ENCODE measurements at places on chromosomes 16 and 17.
A peak's percentile ranks its signal among the peaks of the same experiment; 100 is the strongest.

DNA sequence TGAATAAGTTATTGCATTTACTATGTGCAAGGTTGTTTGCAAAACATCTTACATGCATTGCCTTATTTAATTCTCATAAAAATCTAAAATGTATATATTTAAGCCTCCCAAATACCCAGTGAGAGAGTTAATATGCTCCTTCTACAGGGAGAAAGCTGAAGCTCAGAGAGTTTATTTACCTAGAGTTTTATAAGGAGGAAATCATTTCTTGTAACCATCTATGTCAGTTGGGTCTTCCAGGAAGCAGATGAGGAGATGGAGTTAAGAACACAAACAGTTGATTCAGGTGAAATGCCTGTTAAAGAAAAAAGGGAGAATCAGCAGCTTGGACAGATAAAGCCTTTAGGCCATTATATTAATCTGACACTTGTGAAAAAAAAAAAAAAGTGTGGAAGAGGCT is 62.6 kb upstream of the DHX40 start:
- no peak for DNase-seq

- no peak for DNase-seq
Measured at GRCh38 chr16:83699817-83700216, 108.0 kb upstream of the HSBP1 start.

- no peak for DNase-seq
Measured at GRCh38 chr16:65388592-65388991, 266.7 kb upstream of the CDH11 start.

GRCh38 chr17:50177476-50177875 is 11.7 kb downstream of the SGCA start:
- DNase-seq, result no peak

DNA sequence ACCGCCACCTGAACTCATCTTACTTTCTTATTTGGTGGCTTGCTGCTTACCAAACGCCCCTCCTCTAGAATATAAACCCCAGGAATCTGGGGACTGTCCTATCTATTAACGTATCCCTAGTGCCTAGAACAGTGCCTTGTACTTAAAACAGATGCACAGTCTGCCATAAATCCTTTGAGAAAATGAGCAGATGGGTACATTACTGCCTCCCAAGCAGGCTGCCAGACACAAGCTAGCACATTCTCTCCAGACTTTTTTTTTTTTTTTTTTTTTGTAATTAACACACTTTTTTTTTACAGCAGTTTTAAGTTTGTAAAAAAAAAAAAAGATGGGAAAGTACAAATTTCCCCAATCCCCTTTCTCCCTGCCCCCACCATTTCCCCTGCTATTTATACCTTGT is 57.3 kb upstream of the RPL38 start:
- DNase-seq, result no peak

- no peak for DNase-seq
Measured at GRCh38 chr16:19883966-19884485, 622 bp downstream of the GPRC5B start.

GRCh38 chr17:6328279-6328678 is 106.6 kb downstream of the AIPL1 start:
- no peak for DNase-seq

GRCh38 chr16:83727018-83727417 is 80.8 kb upstream of the HSBP1 start:
- no peak for DNase-seq

DNA sequence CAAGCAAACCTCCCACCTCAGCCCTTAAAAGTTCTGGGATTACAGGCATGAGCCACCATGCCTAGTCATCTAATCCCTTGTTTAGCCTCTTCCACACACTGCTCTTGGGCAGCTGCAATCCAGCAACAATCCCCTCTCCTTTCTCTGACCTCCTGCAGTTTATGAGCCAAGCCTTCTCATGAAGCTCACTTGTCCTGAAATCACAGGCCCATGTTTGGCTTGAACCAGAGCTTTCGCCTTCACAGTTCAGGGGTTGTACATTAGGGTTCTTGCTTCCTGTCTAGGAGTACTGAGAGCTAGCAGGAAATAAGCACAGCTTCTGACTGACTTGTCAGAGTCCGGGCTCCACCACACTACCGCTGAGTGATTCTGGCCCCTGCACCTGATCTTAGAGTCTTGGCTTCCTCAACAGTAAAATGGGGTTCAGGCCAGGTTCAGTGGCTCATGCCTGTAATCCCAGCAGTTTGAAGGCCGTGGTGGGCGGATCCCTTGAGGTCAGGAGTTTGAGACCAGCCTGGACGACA is 16.3 kb downstream of the ERAL1 start:
- no peak for DNase-seq

DNA sequence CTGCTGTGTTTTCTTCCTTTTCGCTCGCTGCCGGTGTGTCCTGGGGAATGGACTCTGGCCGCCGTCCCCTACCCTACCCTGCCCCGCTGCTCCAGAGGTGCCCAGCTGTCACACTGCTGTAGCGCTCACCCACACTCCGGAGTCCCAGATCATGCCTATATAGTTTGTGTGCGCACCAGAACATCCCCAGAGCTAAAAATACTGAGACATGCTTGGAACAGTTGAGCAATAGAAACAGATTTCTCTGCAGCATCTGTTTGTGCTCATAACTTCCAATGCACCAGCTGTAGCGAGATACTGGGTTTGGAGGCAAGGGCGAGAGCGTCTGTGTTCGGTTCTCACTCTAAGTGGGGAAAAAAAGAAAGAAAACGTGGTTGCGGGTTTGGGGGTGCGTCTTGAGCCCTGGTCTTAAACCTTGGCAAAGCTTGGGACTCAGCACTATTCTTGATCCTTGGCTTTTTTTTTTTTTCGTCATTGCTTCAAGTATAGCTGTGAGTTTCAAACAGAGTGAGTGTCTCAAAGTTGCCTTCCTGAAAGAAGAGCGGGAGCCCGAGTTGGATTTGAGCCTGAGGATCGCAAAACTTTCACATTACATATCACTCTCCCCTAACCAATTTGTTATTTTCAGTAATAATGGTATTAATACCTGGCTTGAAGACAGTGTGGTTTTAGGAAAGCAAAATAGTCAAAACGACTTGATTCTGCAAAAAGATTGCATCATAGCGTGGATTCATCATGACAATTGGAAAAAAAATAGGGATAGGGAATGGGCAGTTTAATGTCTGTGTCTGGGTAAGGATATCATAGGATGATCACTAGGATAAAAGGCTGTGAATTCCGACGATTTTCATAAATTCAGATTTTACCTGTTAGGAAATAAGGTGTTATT is 621 bp downstream of the KCNJ2 start:
- no peak for DNase-seq

DNA sequence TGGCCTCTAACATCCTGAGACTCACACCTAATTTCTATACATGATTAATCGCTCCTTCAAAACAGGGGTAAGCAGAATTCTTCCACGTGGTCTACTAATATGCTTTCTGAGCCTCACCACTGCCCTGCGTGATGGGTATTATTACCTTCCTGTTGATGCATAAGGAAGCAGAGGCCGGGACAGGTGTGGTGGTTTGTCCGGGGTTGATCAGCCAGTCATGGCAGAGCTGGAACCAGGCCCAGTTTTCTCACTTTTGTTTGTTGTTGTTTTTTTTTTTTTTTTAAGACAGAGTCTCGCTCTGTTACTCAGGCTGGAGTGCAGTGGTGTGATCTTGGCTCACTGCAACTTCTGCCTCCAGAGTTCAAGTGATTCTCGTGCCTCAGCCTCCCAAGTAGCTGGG is 31.2 kb downstream of the RNF135 start:
- DNase-seq, result no peak

- DNase-seq, result no peak
Measured at GRCh38 chr17:76432712-76433336, 20.1 kb downstream of the UBE2O start.

- no peak for DNase-seq
Measured at GRCh38 chr17:17118399-17118798, 76.1 kb downstream of the MPRIP start.

DNA sequence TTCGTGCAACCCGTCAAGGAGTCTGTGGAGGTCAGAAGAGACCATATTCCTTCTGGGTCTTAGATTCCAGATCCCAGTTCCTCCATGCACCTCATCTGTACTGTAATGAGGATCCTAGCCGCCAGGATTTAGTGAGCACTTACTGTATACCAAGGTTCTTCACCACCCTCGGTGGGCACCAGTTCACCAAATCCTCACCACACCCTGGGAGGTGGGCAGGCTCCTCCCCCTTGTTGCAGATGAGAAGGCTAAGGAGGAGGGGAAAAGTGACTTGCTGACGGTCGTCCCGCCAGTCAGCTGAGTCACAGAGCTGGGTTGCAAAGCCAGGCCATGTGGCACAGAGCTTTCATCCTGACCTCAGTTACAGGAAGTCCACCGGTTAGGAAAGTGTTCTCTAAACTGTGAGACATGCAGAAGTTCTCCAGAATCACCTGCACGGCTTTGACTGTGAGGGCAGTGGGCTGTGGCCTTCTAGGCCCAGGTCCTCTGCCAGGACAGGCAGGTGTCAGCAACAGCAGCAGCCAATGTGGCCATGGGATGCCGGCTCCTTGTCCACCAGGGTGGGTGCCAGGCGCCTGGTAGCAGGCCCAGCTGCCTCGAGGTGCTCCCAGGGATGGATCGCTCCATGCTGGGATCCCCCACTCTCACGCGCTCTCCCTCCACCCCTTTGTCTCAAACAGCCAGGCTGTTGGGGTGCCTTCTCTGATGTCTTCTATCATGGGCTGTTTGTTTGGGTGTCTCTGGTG is 240.3 kb upstream of the GSE1 start:
- peak; percentile 74 for DNase-seq

DNA sequence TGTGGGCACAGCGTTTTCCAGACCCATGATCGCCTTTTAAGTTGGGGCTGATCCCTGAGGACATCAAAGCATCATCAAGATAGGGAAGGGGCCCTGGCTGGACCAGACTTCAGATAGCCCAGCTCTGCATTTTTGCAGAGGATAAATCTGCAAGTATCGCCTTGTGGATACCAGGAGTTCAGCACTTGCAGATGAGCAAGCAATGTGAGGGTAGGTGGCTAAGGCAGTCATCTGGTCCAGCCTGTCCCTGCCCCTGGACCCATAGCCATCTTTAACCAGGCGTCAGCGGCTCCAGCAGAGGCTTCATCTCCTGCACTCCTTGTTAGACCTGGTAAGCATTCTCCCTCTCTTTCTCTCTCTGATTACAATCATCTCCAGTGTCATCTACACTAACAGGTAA is 9.0 kb upstream of the MRPS23 start:
- no peak for DNase-seq

- no peak for DNase-seq
Measured at GRCh38 chr16:8459085-8459733, 131.1 kb downstream of the TMEM114 start.

- DNase-seq, result no peak
Measured at GRCh38 chr17:11797803-11798202, 199.5 kb downstream of the ZNF18 start.

- no peak for DNase-seq
Measured at GRCh38 chr17:2034806-2035540, 5.0 kb downstream of the DPH1 start.

GRCh38 chr16:50306287-50306686 is 39.9 kb downstream of the ADCY7 start:
- no peak for DNase-seq

- DNase-seq, result peak; percentile 70
Measured at GRCh38 chr17:19238167-19238505, 970 bp downstream of the EPN2 start.

- peak; percentile 74 for DNase-seq
Measured at GRCh38 chr17:8994319-8994718, 27.0 kb upstream of the NTN1 start.
